Stimulated activated memory B cell treated with anti-CD40 and anti-IgM and Interleukin-4, amounts not matched to agents 10 μg/mL and 1 μg/mL and 100 μg/mL, for 72 hours (primary cell): ENCODE measurements at places on chromosomes 13 and 19.

DNA sequence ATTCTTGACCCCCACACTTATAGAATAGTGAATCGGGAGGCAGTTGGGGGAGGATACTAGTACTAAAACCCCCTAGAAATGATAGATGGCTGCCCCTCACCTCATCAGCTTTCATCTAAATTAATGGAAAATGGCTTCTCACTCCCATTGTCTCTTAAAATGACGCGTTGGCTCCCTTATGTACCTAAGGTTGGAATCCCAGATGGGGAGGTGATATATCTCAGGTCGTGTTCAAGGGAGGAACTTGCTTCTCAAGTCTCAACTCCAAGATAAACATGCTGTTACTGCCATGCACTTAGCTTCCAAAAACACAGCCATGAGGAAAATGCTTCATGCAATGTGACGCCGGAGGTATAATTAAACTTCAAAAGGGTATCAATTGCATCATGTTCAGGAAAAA is 18.8 kb upstream of the UBE2L5 start:
- ATAC-seq: no peak

DNA sequence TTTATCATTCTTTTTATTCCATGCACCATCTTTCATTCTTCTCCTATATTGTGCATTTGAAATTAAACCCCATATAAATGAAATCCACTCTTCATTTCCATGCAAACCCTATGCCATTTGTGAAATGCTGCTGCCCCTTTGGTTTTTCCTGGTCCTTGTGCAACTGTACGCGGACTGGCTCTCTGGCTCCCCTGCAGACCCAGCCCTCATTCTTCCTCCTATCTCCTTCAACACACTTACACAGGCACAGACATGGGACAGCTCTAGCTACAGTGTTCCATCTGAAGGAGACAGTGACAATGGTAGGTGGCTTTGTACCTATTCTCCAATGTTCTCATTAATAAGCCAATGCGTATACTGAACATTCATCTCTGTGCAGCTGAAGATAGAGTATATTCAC is 81.6 kb downstream of the ESD start:
- ATAC-seq: no peak

DNA sequence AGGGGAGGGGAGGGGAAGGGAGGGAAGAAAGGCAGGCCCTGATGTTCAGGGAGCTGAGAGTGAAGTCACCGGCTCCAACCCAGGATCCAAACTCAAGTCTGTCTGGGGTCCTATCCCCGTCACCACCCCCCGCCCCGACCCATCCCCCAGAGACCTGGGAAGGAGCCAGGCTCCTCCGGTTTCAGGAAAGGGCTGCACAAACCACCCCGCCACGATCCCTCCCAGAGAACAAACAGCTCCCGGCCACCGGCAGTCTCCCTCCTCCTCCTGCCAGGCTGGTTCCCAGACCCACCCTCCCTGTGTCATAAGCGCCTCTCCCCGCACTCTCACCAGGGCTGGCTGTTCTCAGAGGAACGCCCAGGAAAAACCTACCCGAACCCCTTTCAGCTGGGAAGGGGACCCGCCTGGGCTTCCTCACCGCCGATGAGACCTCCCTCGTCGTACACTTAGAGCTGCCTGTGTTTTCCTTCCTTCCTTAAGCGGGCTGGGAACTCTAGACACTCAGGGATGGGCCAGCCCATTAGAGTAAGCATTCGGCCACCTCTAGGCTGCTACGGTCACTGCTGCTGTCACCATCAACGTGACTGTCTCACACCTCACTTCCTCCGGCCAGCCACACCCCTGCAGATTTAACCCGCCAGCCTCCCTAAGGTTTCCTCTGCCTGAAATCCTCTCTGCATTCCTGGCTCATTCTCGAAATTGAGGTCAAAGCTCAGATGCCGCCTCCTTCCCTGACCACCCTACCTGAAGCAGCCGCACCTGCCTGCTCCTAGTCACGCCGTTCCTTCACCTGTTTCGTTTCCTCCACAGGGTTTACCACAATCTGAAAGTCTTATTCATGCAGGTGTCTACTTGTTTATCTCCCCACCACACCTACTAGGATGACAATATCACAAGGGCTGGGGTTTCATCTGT is 6.3 kb upstream of the RDH13 start:
- ATAC-seq: peak; percentile 54

GRCh38 chr13:101450749-101451130 is 1.7 kb upstream of the ITGBL1 start:
- ATAC-seq: peak; percentile 18

DNA sequence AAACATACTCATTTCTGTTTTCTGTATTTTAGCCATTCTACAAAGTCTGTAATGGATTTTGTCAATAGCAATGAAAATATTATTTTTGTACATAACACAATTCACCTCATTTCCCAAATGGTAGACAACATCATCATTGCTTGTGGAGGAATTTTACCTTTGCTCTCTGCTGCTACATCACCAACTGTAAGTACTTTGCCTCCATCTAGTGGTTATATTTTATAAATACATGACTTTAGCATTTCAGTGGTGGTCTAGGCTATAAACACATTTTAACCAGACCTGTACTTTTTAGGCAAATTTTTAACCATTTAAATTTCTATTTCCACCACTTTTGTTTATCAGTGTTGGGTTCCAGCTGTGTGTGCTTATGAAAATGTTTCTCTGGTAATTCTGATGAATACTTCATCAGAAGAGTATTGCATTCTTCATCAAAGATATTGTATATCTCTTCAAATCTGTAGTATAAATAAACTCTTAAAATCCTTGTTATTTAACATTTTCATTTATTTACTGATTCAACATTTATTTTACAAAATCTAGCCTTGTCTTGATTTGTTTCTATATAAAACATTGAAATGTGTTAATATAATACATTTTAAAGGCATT is 222.4 kb downstream of the NBEA start:
- ATAC-seq: no peak

GRCh38 chr13:73842626-73843025 is 291.6 kb downstream of the KLF12 start:
- no peak for ATAC-seq
